ENCODE measurements at places on chromosomes 6 and 20. TPM values are rescaled to one million over a fixed set of nuclear protein-coding genes. Genes with fewer than 3 reads are reported as not detected.
A peak's percentile ranks its signal among the peaks of the same experiment; 100 is the strongest.

The BCL2L1 gene
- total RNA-seq = 139 TPM

DNA sequence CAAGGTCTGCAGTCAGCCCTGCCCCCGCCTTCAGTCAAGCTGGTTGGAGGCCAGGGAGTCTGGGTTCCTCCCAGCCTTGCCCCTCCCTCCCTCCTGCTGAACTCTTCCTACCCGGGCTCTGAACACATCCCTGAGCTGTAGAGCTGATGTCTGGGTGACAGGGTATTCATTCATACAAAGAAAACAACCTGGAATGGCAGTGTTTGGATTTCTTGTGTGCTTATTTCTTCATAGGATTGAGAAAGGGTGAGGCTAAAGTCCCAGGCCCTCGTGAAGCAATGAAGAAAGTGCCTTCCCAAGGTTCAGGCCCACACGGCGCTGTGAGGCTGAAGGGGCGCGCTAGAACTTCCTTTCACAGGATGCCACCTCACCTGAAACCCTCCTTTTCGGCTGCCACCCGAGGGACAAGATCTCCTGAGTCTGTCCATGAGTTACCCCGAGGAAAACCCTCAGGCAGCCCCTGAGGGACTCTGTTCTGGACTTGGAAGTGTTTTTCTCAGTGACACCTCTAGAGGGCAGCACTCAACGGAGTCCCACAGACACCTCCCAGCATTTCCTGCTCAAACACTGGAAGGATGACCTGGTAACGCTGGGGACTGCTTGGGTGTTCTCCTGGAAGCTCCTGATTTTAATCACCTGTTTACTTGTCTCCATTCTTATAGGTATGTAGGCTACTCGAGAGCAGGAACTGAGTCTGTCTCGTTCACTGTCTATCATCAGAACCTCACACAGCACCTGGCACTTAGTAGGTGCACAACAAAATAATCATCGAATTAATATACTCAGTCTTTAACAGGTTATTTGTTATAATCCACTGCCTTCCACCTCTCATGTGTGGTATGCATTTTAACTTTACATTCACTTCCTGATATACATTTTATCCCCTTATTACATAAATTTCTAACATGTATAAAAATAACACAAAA, 11.8 kb upstream of the GSTA1 start:
- no peak overlapping the region for H3K27ac ChIP-seq
- peak; percentile 57 for DNase-seq
- H3K4me1 ChIP-seq = no peaks in the 10 kb centered on the region
- H3K4me3 ChIP-seq = no peak overlapping the region

DNA sequence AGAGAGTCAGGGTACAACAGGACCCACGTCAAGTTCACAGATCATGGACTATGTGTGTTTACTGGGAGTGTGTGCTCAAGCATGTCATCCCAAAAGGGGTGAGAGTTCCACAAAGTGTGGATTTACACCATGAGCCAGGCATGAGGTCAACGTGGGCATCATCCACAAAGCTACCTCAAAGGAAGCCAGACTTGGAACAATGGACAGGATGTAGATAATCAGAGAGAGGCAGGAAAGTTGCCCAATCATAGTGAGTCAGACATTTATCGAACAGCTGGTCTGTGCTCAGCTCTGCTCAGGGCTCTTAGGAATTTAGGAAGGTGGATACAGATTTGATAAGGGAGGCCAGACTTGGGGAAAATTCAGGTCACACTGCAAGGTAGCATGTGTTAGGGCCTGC, 317.2 kb upstream of the CDYL start:
- H3K4me3 ChIP-seq = no peak overlapping the region
- H3K4me1 ChIP-seq = no peaks in the 10 kb centered on the region
- no peak for DNase-seq
- no peak overlapping the region for H3K27ac ChIP-seq

DNA sequence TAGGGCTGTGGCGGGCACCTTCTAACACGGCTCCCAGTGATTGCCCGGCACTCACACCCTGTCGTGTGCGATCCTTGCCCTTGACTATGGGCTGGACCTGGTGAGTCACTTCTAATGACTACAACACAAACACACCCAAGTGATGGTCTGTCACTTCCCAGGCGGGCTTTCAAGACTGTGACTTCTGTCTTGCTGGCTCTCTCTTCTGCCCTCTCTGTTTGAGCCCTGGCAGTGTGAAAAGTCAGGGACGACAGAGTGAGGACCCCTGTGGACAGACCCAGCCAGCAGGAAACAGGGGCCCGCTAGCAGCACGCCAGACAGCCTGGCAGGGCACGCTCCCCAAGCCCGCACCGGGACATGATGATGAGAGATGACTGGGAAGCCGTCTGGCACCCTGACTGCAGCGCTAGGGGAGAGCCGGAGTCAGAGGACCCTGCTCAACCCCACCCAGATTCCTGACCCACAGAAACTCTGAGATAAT, 43.0 kb downstream of the KIF16B start:
- DNase-seq = no peak
- no peak overlapping the region for H3K27ac ChIP-seq
- no peaks in the 10 kb centered on the region for H3K27me3 ChIP-seq
- no peak overlapping the region for H3K4me3 ChIP-seq

DNA sequence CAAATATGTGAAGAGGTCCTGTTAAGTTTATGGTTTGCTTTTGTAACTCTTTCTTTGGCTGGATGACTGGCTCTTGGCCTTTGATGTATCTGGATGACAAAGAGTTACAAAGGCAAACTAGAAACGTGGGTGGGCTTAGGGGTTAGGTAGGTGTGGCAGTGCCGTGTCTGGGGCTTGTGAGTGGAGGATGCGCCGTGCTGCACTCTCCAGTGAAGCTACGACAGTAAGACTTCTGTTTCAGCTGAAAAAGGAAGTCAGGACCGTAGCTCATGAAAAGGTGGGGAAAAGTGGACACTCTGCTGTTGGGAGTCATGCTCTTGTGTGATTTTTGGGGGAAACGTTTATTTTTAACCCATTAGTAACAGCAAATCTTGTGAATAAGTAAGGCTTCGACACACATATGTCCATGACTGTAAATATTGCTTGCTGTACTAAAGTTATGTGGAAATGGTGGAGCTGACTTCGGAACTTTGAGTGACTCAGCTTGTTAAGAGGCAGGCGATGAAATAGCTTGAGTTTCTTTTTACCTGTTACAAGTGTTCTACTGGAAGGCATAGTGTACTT, 45.6 kb downstream of the DUSP22 start:
- H3K4me1 ChIP-seq = no peaks in the 10 kb centered on the region
- H3K36me3 ChIP-seq = no peaks in the 10 kb centered on the region
- H3K27ac ChIP-seq = no peak overlapping the region
- no peak overlapping the region for H3K4me3 ChIP-seq
- no peak for DNase-seq

The CST3 gene
- 852 TPM for total RNA-seq

DNA sequence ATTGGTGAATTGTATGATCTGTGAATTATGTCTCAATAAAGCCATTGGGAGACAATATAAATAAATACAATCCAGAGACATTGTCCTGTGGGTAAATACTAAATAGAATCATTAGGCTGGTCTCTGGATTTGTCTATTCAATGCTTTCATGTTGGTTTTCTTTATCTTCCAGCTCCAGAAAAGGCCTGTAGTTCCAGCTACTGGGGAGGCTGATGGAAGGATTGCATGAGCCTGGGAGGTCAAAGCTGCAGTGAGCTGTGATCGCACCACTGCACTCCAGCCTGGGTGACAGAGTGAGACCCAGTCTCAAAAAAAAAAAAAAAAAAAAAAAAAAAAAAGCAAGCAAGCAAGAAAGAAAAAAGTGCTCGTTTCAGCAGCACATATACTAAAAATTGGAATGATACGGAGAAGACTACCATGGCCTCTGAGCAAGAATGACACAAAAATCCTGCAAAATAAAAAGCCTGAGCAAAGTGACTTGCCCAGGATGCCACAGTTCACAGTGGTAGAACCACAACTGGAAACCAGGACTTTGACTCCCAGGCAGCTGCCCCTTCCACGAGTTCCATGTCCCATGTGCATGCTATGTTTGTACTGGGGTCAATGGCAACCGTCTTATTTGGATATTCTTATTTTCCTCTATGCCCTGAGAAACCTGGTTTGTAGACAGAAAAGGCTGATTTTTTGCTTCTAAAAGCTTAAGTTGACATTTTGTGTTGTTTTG, 33.6 kb upstream of the GMPR start:
- no peak overlapping the region for H3K4me3 ChIP-seq
- H3K27me3 ChIP-seq = no peaks in the 10 kb centered on the region
- no peak overlapping the region for H3K27ac ChIP-seq
- DNase-seq = no peak

The PROCR gene
- total RNA-seq = 24.5 TPM

GRCh38 chr6:88179692-88180091, 13.5 kb upstream of the CNR1 start:
- no peak overlapping the region for H3K27ac ChIP-seq
- no peaks in the 10 kb centered on the region for H3K36me3 ChIP-seq
- no peak for DNase-seq
- no peaks in the 10 kb centered on the region for H3K27me3 ChIP-seq
- H3K4me3 ChIP-seq = no peak overlapping the region
- H3K4me1 ChIP-seq = no peaks in the 10 kb centered on the region

DNA sequence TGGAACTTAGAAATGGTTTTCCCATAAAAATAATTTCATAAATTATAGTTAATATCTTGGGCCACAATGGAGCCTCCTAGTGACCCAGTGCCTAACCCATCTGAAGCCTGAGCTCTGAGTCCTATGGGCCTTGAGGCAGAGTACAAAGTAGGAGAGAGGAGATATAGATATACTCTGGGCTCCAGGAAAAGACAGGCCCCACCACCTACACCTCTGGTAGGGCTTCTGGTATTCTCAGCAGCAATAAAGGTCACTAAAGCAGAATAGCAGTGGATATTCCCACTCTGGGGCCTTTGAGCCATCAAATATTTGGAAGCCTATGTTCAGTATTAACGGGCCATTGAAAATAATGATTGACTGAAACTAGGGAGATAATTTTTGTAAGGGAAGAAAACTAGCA, 24.1 kb downstream of the CYP39A1 start:
- no peaks in the 10 kb centered on the region for H3K27me3 ChIP-seq
- DNase-seq = no peak
- no peaks in the 10 kb centered on the region for H3K36me3 ChIP-seq
- H3K27ac ChIP-seq = no peak overlapping the region

The ALDH5A1 gene
- total RNA-seq = 10.4 TPM

GRCh38 chr6:161828355-161828754, 554.5 kb upstream of the AGPAT4 start:
- no peaks in the 10 kb centered on the region for H3K36me3 ChIP-seq
- H3K27me3 ChIP-seq = no peaks in the 10 kb centered on the region
- H3K27ac ChIP-seq = no peak overlapping the region
- DNase-seq = no peak
- no peaks in the 10 kb centered on the region for H3K4me1 ChIP-seq

- H3K4me3 ChIP-seq = no peak overlapping the region
- no peak overlapping the region for H3K27ac ChIP-seq
- no peaks in the 10 kb centered on the region for H3K27me3 ChIP-seq
- H3K36me3 ChIP-seq = no peaks in the 10 kb centered on the region
- H3K4me1 ChIP-seq = no peaks in the 10 kb centered on the region
These were observed 75.7 kb upstream of the PTCHD4 start for GRCh38 chr6:48186746-48187145.

DNA sequence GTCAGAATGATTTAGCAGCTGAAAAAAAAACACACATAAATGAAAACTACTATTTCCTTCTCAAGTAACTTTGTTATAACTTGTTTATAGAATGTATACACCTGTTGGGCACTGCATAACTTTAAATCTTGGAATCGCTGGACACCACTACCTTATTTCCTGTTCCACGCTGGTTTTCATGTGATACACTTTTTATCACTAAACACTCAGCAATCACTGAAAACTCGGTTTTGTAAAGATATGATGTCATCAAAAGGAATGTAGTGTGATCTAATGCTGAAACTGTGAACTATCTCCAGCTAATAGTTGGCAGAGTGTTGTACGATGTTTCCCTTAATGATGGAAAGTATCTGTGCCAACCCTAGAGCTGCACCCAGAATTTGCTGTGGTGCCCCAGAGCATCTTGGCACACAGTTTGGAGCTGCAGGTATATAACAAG, 127.9 kb downstream of the BACH2 start:
- no peak overlapping the region for H3K27ac ChIP-seq
- no peaks in the 10 kb centered on the region for H3K36me3 ChIP-seq
- DNase-seq = no peak
- H3K27me3 ChIP-seq = no peaks in the 10 kb centered on the region
- no peak overlapping the region for H3K4me3 ChIP-seq

The IP6K3 gene
- total RNA-seq = 0.47 TPM

- no peak overlapping the region for H3K27ac ChIP-seq
- peak; percentile 88 for DNase-seq
- H3K36me3 ChIP-seq = no peaks in the 10 kb centered on the region
- H3K4me3 ChIP-seq = no peak overlapping the region
- H3K4me1 ChIP-seq = no peaks in the 10 kb centered on the region
- H3K27me3 ChIP-seq = no peaks in the 10 kb centered on the region
These were observed 56.6 kb upstream of the CCN6 start for GRCh38 chr6:111997078-111997852.

The HLA-DQB2 gene
- 15.1 TPM for total RNA-seq

GRCh38 chr20:4230651-4231050, 215.3 kb upstream of the RNF24 start:
- no peak for DNase-seq
- H3K4me1 ChIP-seq = no peaks in the 10 kb centered on the region
- H3K27ac ChIP-seq = no peak overlapping the region
- H3K36me3 ChIP-seq = no peaks in the 10 kb centered on the region
- H3K4me3 ChIP-seq = no peak overlapping the region

DNA sequence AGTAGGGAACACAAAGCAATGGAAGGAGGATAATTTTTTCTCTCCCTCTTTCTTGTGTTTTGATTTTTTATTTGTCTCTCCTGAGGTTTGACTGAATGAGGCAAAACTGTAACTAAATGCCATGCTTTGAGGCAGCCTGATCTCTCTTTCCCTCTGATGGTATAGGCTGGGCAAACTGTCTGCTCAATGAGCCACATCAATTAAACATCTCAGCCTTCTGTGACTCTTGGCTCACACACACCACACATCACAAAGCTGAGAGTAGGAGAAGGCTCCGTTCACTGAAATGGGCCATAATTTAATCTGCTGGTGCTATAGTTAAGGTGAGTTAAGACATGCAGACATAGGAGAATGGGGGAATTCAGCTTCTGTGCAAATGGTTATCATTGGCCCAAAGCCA, 28.1 kb upstream of the SCGN start:
- DNase-seq = peak; percentile 29
- no peaks in the 10 kb centered on the region for H3K4me1 ChIP-seq
- no peaks in the 10 kb centered on the region for H3K27me3 ChIP-seq
- no peak overlapping the region for H3K27ac ChIP-seq
- H3K4me3 ChIP-seq = no peak overlapping the region

GRCh38 chr6:135115411-135115810, 60.8 kb upstream of the HBS1L start:
- no peaks in the 10 kb centered on the region for H3K4me1 ChIP-seq
- no peak for DNase-seq
- H3K27me3 ChIP-seq = no peaks in the 10 kb centered on the region
- H3K27ac ChIP-seq = no peak overlapping the region
- no peak overlapping the region for H3K4me3 ChIP-seq

The MACROD2 gene
- 10.0 TPM for total RNA-seq

GRCh38 chr6:90429713-90430112, 133.1 kb upstream of the BACH2 start:
- H3K4me3 ChIP-seq = no peak overlapping the region
- DNase-seq = no peak
- no peaks in the 10 kb centered on the region for H3K36me3 ChIP-seq
- H3K27ac ChIP-seq = no peak overlapping the region

GRCh38 chr20:47951521-47951971, 166.3 kb upstream of the SULF2 start:
- H3K36me3 ChIP-seq = no peaks in the 10 kb centered on the region
- DNase-seq = no peak
- H3K27me3 ChIP-seq = no peaks in the 10 kb centered on the region
- peaks cover 2% of the 10 kb centered on the region for H3K4me1 ChIP-seq
- H3K27ac ChIP-seq = no peak overlapping the region
